ENCODE measurements at places on chromosomes 4 and X.

- DNase-seq, result no peak
These were observed 25.4 kb downstream of the SEC31A start for GRCh38 chr4:82865592-82865991.

- DNase-seq, result no peak
These were observed 56.2 kb downstream of the WFS1 start for GRCh38 chr4:6325788-6326290.

DNA sequence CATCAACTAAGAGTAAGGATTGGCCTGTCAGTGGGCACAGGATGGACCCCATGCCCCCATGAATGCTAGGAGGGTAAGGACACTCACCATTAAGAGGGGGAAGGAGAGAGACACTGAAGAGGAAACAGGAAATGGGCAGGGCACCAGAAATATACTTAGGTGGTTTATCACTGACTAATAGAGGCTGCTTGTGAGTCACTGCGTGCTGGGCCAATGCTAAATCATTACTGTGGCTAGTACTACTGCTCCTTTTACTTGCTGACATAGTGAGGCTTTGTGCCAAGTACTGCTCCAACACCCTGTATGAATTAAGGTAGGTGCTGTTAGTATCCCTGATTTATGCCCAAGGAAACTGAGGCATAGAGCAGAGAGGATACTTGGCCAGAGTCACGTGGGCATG is 130.4 kb upstream of the FRMPD4 start:
- DNase-seq, result no peak

DNA sequence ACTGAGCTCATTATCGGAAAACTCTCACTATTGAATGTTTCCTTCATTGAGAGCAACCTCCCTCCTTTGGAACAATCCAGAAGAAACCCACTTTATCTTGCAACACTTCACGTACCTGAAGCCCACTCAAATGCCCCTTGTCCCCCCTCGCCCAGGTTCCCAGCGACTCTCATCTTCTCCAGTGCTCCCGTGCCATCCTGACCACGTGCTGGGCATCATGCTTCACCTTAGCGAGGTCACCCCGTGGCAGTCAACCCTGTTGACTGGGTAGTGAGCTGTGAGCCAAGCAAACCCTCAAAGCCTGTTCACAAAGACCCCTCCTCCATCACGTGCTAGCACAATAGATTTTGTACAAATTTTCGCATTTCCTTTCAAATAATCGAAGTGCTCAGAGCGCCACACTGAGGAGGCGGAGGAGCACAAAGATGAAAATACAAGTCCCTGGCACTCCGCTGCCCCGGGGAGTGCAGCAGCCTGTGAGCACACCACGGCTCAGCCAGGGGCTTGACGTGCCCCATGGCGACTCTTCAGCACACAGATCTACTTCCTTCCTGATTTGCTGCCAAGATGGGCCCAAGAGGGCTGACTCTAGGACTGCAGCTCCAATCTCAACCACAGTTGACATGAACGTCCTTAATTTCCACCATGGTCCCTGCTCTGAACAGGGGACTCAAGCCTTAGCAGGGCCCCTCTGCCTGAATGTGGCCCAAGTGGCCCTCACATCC is 15.6 kb downstream of the PDZD4 start:
- no peak for DNase-seq

GRCh38 chr4:23388699-23389395 is 501.0 kb downstream of the PPARGC1A start:
- no peak for DNase-seq

DNA sequence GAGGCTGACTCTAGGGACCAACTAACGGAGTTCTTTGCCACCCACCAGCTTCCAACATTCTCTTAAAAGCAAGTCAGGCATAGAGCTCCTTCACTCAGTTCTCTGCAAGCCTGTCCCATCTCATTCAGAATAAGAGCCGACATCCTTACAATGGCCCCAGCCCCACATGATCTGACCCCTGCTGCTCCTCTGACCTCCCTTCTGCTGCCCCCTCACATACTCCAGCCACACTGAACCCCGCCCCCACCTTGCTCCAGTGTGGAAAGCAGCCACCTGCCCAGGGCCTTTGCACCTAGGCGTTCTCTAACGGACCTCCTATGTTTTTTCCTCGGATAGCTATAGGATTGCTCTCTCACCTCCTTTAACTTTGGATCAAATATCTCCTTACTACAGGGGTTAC is 143.2 kb upstream of the ETNPPL start:
- no peak for DNase-seq

GRCh38 chr4:76654791-76655190 is 219.8 kb downstream of the SHROOM3 start:
- no peak for DNase-seq

DNA sequence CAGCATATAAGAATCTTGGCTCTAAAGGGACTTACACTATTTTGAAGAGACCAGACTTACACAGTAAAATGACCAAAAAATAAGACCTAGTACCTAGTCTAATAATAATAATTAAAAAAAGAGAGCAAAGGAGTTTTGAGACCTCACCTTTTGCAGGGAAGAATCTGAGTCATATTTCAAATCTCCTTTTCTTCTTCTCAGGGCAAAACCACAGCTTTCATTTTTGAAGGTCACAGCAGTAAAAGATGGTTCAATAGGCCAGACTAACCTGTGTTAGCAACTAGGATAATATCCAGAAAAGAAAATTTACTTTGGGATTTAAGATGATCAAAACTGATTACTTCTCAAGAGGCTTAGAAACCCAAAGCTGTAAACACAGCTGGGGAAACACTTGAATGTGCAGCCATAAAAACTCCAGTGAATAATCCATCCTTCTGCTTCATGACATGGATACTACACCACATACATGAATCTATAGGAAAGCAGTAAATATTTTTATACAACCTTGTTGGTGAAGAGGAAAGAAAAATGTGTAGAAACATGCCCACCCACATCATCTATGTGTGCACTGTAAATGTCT is 25.9 kb upstream of the LNX1 start:
- DNase-seq, result no peak

GRCh38 chr4:138656990-138657389 is 358.6 kb upstream of the NOCT start:
- no peak for DNase-seq

GRCh38 chrX:136468391-136469103 is 19.2 kb upstream of the BRS3 start:
- DNase-seq, result no peak

GRCh38 chr4:92451782-92452181 is 148.0 kb downstream of the GRID2 start:
- no peak for DNase-seq

DNA sequence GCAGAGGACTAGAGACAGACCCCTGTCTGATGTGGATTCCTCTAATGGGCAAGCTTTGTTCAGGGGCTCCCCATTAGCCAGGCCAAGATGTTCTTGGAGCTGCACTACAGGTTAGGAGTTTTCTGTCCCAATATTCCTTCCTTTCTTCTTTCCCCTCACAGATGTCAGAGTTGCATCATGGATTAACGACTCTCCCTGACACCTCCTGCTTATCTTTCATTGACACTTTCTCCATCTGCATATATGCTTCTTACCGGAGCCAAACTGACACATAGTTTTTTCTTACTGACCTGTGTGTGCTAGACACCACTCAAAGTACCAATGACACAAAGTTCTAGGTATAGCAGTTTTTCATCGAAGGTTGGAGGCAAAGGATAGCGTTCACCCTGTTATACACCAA is 228.6 kb upstream of the HCCS start:
- DNase-seq, result no peak

- no peak for DNase-seq
These were observed 22.3 kb downstream of the AMOT start for GRCh38 chrX:112818114-112819007.

DNA sequence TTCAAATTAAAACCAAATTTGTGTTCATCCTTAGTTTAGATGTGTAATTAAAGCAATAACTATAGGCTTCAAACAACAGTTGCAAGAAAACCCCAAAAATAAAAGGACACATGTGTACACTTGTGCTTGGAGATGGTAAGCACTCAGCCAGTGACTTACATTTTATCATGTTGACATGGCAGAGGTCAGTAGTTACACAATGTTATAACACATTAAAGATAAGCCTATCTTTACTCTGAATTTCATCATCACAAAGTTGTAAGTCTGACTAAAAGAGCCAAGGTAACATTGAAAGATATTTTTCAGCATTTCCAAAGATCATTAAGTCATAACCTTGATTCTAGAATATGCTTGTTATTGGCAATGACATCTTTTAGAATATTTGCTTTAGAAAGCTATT is 98.5 kb upstream of the PNPLA4 start:
- DNase-seq, result no peak

- no peak for DNase-seq
These were observed 1.1 kb downstream of the PLXNA3 start for GRCh38 chrX:154458954-154459778.

GRCh38 chr4:16667464-16667863 is 231.0 kb downstream of the LDB2 start:
- no peak for DNase-seq

- no peak for DNase-seq
These were observed 275.2 kb downstream of the PTTG2 start for GRCh38 chr4:38235354-38235753.
